ENCODE measurements at places on chromosomes 4 and X. TPM values are rescaled to one million over a fixed set of nuclear protein-coding genes. Genes with fewer than 3 reads are reported as not detected.

The GUCY1A1 gene
- not detected for total RNA-seq

The USP17L10 gene
- not detected for total RNA-seq

The NAP1L2 gene
- total RNA-seq, result 1.6 TPM

The GALNT7 gene
- total RNA-seq, result 21.6 TPM

The PCDH19 gene
- 0.16 TPM for total RNA-seq

The MND1 gene
- total RNA-seq, result 12.1 TPM

The NSUN7 gene
- total RNA-seq, result 0.36 TPM

The MAGEA3 gene
- total RNA-seq, result 2.9 TPM

The FRMD7 gene
- not detected for total RNA-seq

The SH2D1A gene
- total RNA-seq, result not detected

The STK32B gene
- 20.1 TPM for total RNA-seq

The FGFBP1 gene
- total RNA-seq, result 4.3 TPM

The ODAPH gene
- not detected for total RNA-seq

The PPP2R2C gene
- total RNA-seq, result 33.5 TPM

The CXCR3 gene
- 0.16 TPM for total RNA-seq

The HDX gene
- 2.2 TPM for total RNA-seq

The HOPX gene
- total RNA-seq, result not detected

The CHRNA9 gene
- 1.4 TPM for total RNA-seq

The MAPK10 gene
- total RNA-seq, result 0.22 TPM

The MTTP gene
- not detected for total RNA-seq

The RIPPLY1 gene
- not detected for total RNA-seq

The SLC6A14 gene
- total RNA-seq, result not detected

The MGST2 gene
- 50.8 TPM for total RNA-seq

The TASL gene
- not detected for total RNA-seq

The NDNF gene
- not detected for total RNA-seq

The HAND2 gene
- 0.32 TPM for total RNA-seq

The COL25A1 gene
- not detected for total RNA-seq

The ATP2B3 gene
- 0.05 TPM for total RNA-seq

The SPACA5 gene
- total RNA-seq, result not detected

The P2RY4 gene
- total RNA-seq, result not detected

The UBA6 gene
- total RNA-seq, result 19.1 TPM

The LRIT3 gene
- 0.02 TPM for total RNA-seq

The TMPRSS11F gene
- not detected for total RNA-seq

The STOX2 gene
- 3.0 TPM for total RNA-seq

The FABP2 gene
- total RNA-seq, result not detected

The GPRASP1 gene
- 0.32 TPM for total RNA-seq

The USP17L19 gene
- not detected for total RNA-seq

The ZNF630 gene
- total RNA-seq, result 0.21 TPM

The KLHL4 gene
- total RNA-seq, result 3.1 TPM

The SPANXD gene
- total RNA-seq, result not detected

The REPS2 gene
- 0.71 TPM for total RNA-seq

The GAGE1 gene
- not detected for total RNA-seq

The KCTD8 gene
- total RNA-seq, result not detected

The CXorf49 gene
- not detected for total RNA-seq

The PAGE2B gene
- total RNA-seq, result not detected

The SMARCA1 gene
- 41.1 TPM for total RNA-seq

The MAGEA9B gene
- not detected for total RNA-seq

The RS1 gene
- total RNA-seq, result not detected

The ARMCX4 gene
- 1.1 TPM for total RNA-seq

The CT45A10 gene
- total RNA-seq, result 0.38 TPM

The OPN1MW2 gene
- total RNA-seq, result not detected

All from A549 treated with CORT108297 at 1 μM for 4 hours (cell line).